ENCODE measurements at places on chromosomes 2 and 18.

- no peak for DNase-seq
Measured at GRCh38 chr2:98379311-98380202, 33.3 kb downstream of the CNGA3 start.

GRCh38 chr2:30612371-30612770 lies 165.3 kb downstream of the LCLAT1 start:
- no peak for DNase-seq

GRCh38 chr2:140014204-140014546 lies 1234.0 kb upstream of the NXPH2 start:
- DNase-seq, result no peak

- no peak for DNase-seq
Measured at GRCh38 chr2:129190494-129190893, 789.0 kb upstream of the RAB6C start.

- peak; percentile 54 for DNase-seq
Measured at GRCh38 chr18:48851599-48851960, 99.2 kb downstream of the SMAD7 start.

DNA sequence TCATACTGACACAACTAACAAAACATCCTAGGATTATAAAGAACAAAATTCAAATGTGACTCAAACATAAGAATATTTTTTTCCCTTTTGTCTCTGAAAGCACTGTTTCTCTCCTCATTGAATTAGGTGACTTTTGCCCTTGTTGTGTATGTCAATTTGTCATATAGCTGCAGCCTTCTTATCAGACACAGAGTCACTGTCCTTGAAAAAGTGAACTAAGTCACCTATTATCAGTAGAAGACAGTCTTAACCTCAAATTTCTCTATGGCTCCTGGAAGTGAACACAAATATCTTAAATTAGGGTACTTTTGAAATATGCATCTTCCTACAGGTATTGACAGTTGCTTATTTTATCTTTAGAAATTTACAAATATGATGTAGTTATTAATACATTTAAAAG lies 360.6 kb downstream of the NBAS start:
- no peak for DNase-seq

GRCh38 chr2:124874676-124875075 lies 849.6 kb downstream of the CNTNAP5 start:
- DNase-seq, result no peak

DNA sequence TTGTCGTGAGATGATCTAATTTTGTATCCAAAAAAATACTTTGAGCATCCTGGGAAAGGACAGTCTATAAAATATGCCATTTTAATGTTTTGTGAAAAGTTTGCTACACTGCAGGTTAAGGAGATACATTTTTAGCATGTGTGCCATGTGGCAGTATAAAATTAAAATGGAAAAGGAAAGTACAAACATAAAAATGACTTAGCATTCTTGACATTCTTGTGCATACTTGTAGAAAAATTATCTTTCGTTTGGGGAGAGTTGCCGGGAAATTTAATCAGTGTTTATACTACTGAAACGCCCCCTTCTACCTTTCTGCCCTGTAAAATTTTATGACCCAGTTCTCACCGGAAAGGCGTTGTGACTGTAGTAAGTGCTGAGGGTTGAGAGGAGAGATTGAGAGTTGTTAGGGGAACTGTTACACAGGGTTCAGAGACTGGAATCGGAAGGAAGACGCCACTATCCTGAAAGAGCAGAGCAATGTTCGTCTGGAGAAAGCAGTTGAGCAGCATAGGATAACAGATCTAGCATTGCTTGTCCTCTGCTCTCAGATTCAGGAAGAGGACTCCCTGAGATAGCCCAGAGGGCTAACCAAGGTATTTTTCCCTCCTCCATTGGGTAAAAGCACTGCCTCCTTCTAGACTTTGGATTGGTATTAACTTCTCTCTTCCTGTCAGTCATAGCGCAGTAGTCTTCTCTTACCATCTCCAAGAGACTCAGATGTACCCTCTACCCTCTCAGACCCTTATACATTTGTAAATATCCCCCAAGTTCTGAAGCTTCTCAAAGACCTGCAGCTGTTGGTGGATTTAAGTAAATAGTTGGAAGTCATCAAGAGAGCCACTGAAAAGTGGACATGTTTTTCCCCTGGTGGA lies 2.7 kb downstream of the CDH20 start:
- no peak for DNase-seq

DNA sequence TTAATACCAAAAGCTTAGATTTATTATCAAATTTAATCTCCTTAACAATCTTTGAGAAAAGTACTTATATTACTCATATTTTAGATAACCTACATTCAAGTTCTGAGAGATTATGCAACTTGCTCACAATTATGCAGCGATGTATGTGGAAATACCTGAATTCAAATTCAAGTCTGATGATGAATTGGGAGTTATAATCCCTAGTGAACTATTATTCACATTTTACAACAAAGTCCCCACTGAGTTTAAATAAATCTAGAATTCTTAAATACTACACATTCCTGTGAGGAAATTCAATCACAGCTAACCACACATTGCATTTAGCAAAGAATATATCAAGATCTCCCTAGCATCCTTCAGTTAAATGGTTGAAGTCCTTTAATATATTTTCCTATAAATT lies 278.4 kb downstream of the NOL4 start:
- no peak for DNase-seq

DNA sequence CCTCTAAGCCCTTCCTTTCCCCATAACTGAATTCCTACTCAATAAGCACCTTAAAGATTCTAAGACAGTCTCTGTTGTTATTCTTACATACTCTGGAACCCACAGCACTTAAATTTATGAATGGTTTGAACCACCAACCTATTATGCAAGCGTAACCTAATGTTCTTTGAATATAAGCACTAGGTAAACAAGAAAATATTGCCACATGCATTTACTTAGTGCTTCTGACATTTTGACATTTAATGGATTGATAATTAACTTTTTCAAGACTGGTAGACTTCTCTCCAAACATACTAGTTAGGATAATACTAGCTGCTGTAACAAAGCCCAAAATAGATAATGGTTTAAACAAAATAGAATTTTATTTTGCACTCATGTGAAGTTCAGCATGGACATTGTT lies 164.8 kb downstream of the ARHGAP15 start:
- DNase-seq, result no peak

DNA sequence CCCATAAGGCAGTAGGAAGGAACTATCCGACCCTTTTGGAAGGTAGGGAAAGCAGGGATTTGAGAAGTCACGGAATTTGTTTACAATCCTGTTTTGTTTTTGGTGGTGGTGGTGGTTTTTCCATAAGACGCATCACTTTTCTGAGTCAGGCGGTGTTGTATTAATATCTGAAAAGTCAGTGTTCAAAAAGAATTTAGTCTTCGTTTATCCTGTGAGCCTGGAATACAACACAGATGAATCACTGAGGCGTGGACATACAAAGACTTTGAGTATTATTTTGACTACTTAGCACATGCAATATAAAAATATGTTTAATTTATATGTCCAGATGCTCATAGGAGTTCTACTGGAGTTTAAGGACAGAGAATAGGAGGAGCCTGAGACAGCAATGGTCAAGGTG lies 785 bp downstream of the ZNF892 start:
- DNase-seq, result no peak

- DNase-seq, result no peak
Measured at GRCh38 chr2:23508066-23508390, 123.0 kb downstream of the KLHL29 start.

DNA sequence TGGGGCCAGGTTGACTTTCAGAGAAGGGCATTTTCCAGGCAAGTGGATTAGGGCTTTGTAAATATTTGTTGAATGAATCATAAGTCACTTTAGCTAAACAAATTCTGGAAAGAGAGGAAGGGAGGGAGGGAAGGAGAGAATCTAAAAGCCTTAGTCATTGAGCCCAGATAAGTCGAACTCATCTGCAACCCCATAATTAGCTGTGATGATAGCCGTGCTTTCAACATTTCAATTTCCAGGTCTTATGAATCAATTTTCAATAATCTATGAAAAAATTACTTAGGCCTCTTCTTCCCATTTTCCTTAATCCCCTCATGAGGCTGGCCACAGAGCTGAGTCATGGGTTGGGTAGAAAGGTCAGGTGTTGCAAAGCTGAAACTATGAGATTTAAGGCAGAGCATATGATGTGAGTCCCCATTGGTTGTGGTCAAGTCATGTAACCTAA lies 111.9 kb upstream of the MAPRE2 start:
- DNase-seq, result no peak

- DNase-seq, result no peak
Measured at GRCh38 chr2:199464606-199465352, 7.0 kb upstream of the SATB2 start.

DNA sequence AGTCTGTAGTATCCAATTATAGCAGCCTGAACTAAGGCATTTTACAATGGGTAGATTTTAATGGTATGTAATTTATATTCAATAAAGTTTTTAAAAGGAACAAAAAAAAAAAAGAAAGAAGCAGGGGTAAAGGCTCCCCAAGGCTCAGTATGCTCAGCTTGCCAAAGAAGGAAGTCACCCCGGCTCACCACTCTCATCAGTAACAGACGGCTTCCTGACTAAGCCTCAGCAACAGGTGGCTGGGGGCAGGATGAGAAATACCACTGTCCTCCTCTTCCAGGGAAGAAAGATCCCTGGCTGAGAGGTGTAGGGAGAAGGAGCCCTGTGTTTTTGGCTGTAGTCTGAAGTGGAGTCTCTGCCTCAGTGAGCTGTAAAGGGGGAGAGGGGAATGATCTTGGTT lies 121.2 kb downstream of the ARHGEF4 start:
- DNase-seq, result no peak

GRCh38 chr2:60547841-60548240 lies 5.6 kb downstream of the BCL11A start:
- DNase-seq, result no peak

DNA sequence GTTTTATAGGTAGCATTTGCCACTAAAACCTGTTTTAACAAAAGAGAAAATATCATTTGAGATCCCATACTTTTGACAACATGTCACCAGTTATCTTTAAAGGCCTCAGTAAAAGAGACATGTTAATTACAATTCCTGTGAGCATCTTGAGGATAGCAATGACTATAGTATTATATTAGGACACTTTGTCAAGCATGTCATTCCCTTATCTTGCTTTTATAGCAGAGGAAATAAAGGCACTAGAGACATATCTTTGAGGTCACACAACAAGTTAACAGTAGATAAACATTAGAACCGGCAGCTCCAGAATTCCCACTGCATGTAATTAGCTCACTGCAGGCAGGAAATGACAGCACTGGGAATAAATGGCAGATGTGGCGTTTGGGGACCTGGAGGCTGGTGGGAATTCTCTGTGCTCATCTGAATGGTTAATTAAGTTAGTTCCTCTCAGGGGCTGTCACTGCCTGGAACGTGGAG lies 25.9 kb downstream of the LYPD6B start:
- DNase-seq, result no peak

DNA sequence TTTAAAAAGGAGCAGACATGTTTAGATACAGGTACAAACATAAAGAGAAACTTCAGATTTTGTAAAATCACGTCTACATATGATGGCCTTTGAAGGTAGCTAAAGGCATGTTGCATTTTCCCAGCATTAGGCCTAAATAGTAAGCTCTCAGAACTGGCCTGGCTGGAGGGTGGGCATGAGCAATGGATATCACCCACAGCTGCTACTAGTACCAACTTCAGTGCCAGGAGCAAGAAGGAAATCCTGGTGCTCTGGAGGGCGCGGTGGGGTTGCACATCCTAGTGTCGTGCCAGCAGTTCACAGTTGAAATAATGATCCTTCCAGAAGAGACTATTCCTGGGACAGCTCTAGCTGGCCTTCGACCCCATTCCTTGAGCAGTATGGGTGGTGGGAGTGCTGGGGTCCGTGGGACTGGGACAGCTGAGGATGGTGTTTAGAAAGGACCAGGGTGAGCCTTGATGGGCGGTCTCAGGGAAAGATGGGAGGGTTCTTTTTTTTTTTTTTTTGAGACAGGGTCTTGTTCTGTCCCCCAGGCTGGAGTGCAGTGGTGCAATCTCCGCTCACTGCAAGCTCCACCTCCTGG lies 4.9 kb downstream of the DES start:
- no peak for DNase-seq

GRCh38 chr2:149134335-149134923 lies 95.9 kb downstream of the LYPD6B start:
- DNase-seq, result no peak

DNA sequence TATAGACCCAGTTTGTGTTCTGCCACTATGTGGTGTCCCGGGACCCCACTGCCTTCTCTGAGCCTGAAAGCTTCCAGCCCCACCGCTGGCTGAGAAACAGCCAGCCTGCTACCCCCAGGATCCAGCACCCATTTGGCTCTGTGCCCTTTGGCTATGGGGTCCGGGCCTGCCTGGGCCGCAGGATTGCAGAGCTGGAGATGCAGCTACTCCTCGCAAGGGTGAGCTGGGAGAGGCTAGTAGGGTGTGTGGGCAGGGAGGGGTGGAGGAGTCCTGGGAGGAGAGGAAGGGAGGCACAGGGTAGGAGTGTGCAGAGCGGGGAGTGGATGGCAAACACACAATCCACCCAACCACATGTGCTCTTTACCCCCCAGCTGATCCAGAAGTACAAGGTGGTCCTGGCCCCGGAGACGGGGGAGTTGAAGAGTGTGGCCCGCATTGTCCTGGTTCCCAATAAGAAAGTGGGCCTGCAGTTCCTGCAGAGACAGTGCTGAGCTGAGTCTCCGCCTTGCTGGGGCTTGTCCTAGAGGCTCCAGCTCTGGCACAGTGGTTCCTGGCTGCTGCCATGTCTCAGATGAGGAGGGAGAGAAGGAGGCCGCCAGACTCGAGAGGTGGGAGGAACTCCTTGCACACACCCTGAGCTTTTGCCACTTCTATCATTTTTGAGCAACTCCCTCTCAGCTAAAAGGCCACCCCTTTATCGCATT lies 16.9 kb downstream of the PRKAG3 start:
- no peak for DNase-seq

GRCh38 chr2:3755277-3755676 lies 51.9 kb downstream of the DCDC2C start:
- no peak for DNase-seq

DNA sequence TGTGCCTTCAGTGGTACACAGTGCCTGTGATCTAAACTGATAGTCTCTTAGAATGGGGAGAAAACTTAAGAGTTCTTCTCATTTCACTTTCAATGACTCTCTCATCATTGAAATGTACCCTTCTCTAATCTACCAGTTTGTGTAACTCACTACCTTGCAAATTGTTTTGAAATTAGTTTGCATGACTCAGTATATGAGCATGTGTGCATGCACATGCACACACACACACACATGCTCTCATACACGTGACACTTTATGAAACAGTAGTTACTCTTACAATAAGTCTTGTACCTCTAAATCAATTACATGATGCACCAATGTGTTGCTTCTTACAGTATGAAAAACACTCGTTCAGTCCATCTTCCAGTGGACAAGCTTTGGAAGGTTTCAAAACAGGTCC lies 10.6 kb downstream of the LYPD6B start:
- no peak for DNase-seq

DNA sequence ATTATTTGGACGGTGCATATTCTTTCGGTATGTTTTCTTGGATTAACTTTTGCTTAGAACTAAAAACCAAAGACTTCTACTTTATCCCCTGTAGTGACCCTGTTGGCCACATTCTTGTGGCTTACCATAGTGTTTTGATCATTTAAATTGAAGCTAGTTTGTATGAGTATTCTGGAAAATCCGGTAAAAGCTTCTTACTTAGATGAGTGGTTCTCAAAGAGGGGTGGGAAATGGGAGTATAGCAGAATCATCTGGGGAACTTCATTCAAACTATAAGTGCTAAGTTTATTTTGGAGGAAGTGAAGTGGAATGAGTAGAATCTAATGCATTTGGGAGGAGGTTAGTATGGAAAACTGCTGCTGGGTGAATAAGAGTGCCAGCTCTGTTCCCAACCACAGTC lies 3.8 kb downstream of the PPP1CB start:
- no peak for DNase-seq

GRCh38 chr2:201880579-201880978 lies 74.2 kb downstream of the CDK15 start:
- DNase-seq, result no peak
